ENCODE measurements at places on chromosomes 3 and 15.

DNA sequence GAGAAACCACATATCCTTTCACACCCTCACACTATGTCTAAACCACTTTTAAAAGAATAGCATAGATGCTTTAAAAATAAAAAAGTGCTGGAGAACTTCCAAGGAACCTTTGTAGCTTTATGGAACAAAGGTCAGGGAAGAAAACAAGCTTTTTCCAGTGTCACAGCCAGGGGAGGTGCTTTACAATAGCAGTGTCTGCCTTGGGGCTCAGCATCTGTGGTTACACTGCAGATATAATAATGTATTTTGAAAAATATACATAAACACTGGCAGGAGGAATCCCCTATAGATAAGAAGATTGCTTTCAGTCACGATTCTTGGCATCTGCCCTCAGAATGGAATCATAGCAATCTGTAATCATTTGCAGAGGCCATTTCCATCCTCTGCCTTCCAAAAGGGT lies 362.4 kb upstream of the LRRC3B start:
- DNase-seq, result no peak

DNA sequence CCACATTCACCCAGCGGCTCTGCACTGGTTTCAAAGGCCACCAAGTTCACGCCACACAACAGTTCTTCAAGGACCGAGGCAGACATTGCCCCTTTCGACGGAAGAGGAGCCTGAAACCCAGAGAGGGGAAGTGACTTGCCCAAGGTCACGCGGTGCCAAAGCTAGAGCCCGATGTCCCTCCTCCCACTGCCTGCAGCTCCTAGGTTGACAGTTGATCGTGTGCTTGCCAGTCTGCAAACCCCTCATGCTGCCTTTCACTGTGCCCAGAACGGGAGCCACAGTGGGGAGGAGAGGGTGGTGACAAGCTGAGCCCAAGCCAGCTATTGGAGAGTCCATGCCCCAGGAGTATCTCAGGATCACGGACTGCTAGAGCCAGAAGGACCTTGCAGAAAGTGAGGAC lies 230.9 kb downstream of the XXYLT1 start:
- DNase-seq, result no peak

DNA sequence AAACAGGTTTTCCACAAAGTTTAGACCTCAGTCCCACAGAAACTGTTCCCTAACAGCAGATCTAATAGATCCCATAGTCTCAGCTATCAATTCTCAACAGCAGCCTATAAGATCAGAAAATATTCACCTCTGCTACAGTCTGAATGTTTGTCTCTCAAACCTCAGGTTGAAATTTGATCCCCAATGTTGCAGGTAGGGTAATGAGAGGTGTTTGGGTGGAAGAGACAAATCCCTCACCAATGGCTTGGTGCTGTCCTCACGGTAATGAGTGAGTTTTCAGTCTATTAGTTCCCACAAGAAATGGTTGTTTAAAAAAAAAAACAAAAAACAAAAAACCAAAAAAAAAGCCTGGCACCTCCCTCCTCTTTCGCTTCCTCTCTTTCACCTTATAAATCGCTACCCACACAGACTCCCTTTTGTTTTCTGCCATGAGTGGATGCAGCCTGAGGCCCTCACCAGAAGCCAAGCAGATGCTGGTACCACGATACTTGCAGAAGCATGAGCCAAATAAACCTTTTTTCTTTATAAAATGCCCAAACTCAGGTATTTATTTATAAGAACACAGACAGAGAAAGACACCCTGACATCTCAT lies 14.2 kb downstream of the ZNF280D start:
- DNase-seq, result no peak

DNA sequence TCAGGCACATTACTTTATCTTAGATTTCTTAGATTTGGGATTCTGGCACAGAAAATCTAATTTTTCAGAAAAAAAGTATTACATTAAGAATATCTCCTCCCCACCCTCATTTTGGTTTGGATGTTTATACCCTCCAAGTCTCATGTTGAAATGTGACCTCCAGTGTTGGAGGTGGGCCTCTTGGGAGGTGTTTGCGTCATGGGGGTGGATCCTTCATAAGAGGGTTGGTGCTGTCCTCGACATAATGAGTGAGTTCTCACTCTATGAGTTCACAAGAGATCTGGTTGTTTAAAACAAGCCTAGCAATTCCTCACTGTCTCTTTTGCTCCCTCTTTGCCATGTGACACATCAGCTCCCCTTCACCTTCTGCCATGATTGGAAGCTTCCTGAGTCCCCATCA lies 45.6 kb upstream of the WWTR1 start:
- no peak for DNase-seq

DNA sequence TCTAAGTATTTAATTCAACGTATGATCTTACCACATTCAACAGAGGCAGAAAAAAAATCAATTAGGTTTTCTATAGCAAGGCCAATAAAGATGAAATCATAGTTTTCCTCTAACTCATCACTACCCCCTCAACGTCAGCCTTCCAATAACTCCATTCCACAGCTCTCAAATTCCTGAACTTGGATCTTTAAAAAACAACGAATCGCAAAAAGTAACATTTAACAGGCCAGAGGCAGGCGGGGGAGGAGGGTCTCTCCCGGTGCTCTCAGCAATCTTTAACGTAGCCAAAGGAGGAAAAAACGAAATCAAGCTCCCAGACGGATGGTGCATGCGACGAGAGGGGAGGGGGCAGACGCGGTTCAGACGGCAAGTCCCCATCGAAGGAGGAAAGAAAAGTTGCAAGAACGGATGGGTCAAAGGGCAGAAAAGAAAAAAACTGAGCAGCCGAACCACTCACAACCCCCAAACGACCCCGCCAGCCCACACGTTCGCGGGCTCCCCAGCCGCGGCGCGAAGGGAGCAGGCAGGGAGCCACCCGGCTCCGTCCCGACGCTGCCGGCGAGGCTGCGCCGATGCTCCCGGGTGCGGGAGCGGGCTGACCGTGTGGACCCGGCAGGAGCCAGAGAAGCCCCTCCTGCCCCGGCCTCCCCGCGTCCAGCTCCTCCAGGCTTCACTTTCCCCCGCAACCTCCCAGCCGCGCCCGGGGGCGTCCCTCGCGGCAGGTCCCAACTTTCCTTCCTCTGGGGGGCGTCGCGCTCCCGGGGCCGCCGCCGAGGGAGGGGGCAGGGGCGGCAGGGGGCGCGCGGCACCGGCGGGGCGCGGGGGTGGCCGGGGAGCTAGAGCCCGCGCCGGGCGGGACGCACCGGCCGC lies 703 bp downstream of the PEAK1 start:
- peak; percentile 73 for DNase-seq

- no peak for DNase-seq
Observed at GRCh38 chr3:35426366-35426958, 212.9 kb upstream of the ARPP21 start.

DNA sequence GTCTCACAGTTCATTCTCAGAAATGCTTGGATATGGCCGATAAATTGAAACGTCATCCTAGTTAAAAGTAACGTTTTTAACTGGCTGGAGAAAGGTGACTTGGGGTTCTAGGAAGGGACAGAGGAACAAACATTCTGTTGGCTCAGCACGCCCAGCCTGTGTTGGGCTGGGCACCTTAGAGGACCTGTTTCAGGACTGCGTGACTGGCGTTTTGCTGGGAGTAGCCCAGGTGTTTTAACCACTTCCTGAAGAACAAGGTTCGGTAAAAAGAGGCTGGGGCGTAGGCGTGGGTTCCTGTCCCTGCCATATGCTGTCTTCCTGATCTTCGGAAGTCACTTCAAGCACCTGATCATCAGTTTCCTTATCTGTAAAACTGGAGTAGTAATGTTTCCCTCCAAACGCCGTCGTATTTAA lies 1.1 kb upstream of the TLNRD1 start:
- peak; percentile 49 for DNase-seq

- DNase-seq, result no peak
Observed at GRCh38 chr3:37214076-37214475, 39.7 kb upstream of the LRRFIP2 start.

DNA sequence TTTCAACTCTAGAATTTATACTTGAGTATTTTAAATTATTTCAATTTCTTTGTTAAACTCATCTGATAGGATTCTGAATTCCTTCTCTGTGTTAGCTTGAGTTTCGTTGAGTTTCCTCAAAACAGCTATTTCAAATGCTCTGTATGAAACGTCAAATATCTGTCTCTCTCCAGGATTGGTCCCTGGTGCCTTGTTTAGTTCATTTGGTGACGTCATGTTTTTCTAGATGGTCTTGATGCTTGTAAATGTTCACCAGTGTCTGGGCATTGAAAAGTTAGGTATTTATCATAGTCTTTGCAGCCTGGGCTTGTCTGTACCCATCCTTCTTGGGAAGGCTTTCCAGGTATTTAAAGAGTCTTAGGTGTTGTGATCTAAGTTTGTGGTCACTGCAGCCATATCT lies 151.1 kb downstream of the KCNAB1 start:
- no peak for DNase-seq

- no peak for DNase-seq
Observed at GRCh38 chr3:42935472-42935871, 29.5 kb downstream of the ZNF662 start.

DNA sequence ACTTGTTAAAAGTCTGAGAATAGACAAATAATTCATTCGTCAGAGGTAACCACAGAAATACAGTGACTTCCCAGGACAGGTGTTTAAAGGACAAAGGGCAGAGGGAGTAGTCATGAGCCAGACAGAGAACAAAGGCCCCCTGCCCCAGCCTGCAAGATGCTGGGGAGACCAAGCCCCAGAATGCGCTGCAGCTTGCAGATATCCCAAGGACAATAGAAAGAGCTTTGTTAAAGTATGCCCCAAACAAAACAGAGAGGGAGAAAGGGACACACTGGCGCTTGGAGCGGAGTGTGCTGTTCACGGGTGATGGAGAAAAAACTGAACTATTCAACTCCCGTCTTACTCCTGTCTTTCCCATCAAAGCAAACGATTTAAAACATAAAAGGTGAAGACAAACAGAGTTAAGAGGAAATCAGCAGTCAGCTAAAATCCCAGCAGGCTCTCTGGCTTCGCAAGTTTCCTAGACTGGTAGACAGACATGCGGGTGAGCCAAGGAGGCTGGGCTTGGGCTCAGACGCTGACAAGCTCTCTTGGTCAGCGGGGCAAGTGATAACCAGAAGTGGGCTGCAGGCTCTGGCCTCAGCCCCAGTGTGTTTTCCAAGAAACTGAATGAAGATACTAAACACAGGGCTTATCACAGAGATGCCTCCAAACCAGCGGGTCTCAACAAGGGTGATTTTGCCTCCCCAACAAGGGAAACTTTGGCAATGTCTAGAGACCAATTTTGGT lies 130.1 kb downstream of the UACA start:
- DNase-seq, result no peak

- DNase-seq, result no peak
Observed at GRCh38 chr3:121894301-121894990, at the start of gene SLC15A2. Gene SLC15A2, plus strand, starts transcription at chr3:121894401. Its CDS starts 76 bp downstream, at chr3:121894477.

- no peak for DNase-seq
Observed at GRCh38 chr3:43962043-43962442, 271.3 kb downstream of the ABHD5 start.

- no peak for DNase-seq
Observed at GRCh38 chr3:139518926-139519842, 20.4 kb downstream of the RBP1 start.

DNA sequence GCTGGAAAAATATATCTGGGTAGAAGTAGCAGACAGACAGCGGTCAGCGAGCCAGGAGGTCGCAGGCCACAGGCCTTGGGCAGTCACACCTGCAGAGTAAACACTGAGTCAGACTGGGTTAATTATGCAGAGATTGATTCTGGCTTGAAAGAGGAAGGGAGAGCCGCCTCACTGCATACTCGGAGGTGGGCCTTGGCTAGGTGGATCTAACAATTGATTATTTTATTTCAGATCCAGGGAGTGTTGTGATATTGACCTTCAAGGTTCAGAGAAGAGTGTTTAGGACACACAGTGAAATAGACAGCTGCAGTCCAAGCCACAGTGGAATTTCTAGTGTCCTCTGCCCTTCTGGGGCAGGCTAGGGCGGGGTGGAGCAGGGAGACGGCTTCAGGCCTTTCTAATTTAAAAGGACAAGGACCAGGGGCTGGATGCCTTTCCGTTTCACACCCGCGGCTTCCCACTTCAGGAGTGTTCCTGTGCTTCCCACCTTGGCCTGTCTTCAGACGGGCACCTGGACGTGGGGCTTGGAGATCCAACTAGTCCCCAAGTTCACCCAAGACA lies 237.3 kb downstream of the XXYLT1 start:
- no peak for DNase-seq

GRCh38 chr3:102095383-102095782 lies 246.1 kb downstream of the NFKBIZ start:
- no peak for DNase-seq

GRCh38 chr3:147572970-147573340 lies 163.8 kb downstream of the ZIC1 start:
- DNase-seq, result no peak

DNA sequence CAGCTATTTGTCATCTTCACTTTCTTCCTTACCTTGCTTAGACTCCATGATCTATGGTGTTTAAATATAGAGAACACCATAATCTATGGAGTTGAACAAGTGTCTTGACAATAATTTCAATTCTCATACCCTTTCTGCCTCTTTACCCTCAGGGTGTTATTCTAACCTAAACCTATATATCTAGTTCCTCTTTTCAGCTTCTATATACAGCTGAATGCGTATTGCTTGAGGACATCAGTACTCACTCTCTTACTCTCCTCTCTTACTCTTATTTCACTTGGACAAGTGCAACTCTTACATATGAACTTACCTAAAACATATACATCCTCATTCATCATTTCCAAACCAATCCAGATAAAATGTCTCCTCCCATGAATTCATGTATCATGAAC lies 187.1 kb downstream of the RAP2B start:
- DNase-seq, result no peak

DNA sequence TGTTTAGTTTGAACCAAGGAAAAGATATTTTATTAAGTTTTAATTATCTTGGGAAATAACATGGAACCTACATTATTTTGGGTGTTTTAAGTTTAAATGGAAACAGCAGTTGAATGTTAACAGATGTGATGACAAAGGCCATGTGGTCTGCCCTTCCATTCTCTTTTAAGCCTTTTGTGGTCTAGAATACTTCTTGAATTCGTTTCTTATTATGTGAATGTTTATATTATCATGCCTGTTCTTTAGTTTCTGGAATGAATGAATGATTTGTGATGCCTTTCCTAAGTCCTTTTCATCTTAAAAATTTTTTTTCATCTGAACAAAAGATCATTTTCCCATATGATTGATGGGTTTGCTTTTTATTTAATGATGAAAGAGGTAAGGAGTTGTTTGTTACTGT lies 44.6 kb downstream of the SNRK start:
- DNase-seq, result no peak

GRCh38 chr3:39255503-39256325 lies 24.1 kb downstream of the CX3CR1 start:
- DNase-seq, result peak; percentile 73

DNA sequence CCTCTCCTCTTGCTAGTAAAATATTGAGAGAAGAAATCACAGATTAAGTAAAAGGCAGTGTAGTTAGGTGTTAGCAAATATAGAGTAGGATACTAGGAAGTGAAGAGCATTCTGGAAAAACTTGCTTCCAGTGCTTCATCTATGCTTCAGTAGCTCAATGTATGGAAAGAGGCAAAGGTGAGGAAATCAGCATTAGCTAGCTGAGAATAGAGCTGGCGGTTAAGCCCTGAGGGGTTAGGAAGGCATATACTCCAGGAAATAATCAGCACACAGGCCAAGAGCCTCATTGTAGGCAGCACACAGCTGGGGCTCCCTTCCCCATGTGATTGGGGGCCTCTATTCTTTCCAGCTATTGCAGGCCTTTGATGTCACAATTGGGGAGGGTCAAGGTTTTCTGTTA lies 13.8 kb downstream of the RCCD1 start:
- DNase-seq, result no peak

- no peak for DNase-seq
Observed at GRCh38 chr3:116423374-116423773, 21.9 kb downstream of the LSAMP start.
